ENCODE measurements at places on chromosomes 11 and 22.
A peak's percentile ranks its signal among the peaks of the same experiment; 100 is the strongest.

DNA sequence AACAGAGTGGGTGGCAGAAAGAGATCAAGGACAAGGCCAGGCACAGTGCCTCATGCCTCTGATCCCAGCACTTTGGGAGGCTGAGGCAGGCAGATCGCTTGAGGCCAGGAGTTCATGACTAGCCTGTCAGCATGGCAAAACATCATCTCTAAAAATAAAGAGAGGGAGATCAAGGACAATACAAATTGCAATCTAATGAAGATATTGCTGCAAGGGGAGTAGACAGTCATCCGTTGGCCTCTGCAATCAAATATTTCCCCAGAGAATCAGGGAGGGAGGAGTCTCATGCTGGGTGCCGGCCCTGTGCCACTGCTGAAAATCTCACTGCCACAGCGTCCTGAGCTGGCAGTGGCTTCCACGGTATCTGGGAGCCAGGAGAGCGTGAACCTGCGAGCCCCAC lies 19.4 kb upstream of the IL17RA start:
- DNase-seq, result no peak

DNA sequence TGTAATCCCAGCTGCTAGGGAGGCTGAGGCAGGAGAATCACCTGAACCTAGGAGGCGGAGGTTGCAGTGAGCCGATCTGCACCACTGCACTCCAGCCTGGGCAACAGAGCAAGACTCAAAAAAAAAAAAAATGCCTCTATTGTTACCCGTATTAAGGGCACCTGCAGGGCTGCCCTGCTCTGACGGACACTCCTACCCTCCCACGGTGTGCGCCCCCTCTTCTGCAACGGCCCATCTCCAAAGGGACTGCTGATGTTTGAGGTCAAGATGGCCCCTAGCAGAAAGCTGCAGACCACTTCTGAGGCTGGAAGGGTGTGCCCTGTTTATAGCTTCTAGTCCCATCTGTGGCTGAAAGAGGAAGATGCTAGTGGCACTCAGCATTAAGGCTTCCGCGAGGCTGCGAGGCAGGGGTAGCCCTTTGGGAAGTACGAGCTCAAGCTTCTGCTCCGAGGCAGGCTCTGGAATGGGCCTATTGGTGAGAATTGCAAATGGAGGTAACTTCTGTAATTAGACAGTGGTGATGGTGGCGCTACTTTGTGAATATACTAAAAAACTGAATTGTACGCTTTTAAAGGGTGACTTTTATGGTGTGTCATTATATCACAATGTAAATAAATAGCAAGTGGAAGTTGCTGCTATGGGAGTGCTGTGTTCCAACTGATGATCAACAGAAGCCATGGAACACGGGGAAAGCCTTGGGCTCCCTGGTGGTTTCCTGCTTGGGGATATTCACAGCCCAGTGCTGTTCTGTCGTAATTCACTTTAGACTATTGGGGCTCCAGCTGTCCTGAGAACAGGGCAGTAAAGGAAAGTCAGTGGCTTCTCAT lies 24.3 kb downstream of the ARFGAP2 start:
- DNase-seq, result no peak

DNA sequence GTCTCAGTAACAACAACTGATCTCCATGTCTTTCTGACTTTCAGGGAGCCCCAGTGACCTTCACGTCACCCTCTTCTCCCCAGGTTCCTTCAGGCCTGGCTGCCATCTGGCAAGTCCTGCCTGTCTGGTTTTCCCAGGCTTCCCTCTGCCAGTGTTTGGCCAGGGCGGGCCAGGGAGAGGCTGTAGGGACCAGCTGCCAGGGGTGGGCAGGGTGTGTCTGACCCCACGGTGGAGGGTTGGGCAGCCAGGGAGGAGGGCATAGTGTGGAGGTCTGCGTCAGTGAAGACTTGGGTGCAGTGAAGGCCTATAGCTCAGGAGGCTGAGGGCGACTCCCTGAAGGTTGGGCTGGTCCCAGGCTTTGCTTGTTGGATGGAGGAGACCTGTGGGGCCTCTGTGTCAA lies 11.9 kb upstream of the MRGPRX2 start:
- DNase-seq, result no peak

GRCh38 chr11:113674397-113674685 lies 31.8 kb downstream of the TMPRSS5 start:
- no peak for DNase-seq

- no peak for DNase-seq
Observed at GRCh38 chr11:5592615-5593014, 3.8 kb upstream of the TRIM6 start.

DNA sequence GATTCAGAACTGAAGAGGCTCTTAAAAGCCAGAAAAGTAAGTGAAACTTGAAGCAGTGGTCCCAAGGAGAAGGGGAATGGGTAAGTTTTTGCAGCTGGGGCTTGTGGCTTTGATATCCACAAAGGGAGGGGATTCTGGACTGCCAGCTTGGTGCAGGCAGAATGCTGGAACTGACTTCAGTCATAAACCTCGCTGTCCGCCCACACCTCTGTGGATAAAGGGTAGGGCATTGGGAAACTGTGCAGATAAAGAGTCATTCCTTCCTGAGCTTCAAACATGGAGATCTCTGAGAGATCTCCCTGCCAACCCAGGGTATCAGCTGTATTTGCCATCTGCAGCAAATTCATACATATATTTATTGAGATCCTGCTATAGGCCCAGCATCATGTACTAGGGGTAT lies 124.3 kb upstream of the OR9Q1 start:
- no peak for DNase-seq

GRCh38 chr11:108788565-108789199 lies 123.8 kb downstream of the DDX10 start:
- peak; percentile 13 for DNase-seq

DNA sequence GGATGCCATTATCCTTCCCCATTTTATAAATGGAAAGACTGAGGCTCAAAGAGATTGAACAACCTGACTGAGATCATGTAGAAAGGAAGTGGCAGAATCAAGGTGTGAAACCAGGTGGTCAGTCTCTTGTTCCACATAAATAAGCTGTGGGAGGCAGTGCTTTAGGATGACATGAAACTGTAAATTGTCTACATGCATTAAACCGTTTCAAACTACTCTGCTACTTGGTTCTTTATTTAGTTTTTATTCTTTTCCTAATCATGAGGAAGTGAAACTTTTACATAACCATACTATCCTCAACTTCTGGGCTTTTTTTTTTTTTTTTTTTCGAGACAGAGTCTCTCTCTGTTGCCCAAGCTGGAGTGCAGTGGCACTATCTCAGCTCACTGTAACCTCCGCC lies 34.9 kb downstream of the CADM1 start:
- peak; percentile 75 for DNase-seq

DNA sequence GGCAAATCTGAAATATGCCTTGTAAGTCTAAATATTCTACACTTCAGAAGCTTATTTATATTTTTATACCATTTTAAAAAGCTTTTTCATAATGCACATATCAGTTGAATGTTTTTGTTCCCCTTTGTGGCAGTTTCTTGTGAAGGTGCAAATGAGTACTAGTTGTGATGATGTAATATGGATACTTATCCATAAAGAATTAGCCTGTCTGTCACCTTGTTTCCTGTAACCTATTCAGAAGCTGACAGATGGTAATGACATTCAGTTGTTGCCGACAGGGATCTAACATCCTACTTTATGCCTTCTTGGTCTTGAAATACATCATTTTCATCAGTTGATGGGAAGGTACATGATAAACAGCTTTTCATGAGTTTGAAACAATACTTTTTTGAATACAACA lies 2.9 kb downstream of the QSER1 start:
- no peak for DNase-seq

DNA sequence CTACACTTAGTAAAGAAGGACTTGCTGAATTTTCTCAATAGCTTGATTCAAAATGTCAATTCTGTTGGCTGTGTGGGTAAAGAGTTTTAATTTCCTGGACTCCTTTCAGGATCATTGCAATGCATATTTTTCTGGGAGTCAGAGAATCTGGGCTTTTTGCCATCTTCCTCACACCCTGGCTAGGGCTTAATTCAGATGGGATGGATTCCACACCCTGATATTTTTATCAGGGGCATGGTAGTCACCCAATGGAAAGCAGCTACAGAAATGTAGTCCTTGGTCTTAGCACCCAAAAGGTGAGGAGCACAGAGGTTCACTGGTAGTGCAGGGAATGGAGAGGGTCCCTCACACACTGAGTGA lies 79.3 kb downstream of the SGSM3 start:
- no peak for DNase-seq

DNA sequence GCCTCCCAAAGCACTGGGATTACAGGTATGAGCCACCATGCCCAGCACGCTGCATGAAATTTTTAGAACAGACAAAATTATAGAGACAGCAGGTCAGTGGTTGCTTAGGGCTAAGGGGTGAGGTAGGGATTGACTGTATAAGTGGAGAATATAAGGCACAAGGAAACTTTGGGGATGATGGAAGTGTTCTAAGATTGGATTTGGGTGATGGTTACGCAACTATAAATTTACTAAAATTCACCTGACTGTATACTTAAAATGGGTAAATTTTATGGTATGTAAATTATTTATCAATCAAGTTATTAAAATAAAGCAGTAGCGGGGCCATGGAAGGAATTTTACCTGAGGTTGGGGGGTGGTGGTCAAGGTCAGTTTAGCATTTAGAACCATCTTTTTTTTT lies 16.4 kb upstream of the POLD3 start:
- no peak for DNase-seq

GRCh38 chr11:126396965-126397364 lies 41.5 kb downstream of the ST3GAL4 start:
- DNase-seq, result no peak

- DNase-seq, result peak; percentile 79
Observed at GRCh38 chr11:3947061-3947460, 91.6 kb downstream of the STIM1 start.

DNA sequence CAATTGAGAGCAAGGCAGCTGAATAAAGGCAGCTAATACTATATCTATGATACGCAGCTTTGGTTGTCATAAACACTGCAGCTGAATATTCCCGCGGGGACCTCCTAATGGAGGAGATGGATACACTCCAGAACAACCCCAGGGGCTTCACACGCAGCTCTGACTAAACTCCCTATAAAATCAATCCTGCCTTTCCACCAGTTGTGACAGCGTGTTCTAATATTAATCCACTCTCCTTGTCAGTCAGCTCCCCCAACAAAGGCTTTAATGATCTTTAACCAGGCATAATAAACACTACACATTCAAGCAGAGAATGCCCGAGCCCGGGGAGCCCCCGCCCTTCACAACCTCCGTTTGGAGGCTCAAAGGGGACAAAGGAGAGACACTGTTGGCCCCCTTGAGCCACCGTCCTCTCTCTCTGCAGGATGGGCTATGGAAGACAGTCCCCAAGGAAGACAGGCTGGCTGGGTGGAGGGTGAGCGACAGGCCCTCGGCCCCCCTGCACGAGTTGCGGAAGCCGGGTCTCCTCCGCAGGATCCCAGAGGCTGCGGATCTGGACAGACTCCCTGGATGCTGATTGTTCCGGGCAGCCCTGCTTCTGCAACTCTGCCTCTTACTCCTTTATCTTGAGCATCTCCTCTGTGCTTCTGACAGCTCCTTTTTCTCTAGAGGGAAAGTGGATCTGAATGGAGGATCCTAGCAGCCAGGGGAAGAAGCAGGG lies 565.2 kb downstream of the BUD13 start:
- DNase-seq, result no peak

- no peak for DNase-seq
Observed at GRCh38 chr11:65700399-65700798, 11.7 kb upstream of the KAT5 start.

- no peak for DNase-seq
Observed at GRCh38 chr22:29183971-29184848, 21.5 kb upstream of the EMID1 start.

DNA sequence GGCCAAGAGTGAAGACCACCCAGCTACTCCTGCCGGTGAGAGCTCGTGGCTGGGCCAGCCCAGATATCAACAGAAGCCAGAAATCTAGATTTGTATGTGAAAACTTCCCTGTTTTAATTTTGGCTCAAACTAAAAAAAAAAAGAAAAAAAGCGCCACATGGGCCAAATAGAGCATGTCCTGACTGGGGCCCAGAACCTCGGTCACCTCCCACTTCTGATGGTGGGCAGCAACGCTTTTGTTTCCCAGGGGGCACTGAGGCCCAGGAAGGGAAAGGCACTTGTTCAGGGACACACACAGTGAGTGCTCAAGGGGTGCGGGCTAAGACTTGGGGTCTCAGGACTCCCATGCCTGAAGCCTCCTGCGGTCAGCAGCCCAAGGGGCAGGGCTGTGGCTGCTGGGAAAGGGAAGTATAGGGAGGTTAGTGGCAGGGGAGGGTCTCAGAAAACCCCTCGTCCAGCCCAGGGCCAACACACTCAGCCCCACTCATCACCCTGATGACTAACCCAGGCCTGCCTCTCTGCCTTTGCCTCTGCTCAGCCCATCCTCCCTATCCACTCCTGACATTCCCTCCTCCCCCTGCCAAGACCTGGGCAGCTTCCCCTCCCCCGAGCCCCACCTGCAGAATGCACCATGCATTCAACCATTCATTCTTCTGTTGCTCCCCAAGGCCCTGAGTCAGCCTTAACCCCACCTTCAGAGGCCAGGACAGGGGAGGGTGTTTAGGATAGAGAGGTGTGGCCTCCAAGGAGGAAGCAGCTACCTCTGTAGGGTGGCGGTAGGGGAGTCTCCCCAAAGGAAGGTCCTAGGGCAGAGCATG lies 30.0 kb upstream of the TCF20 start:
- peak; percentile 88 for DNase-seq

DNA sequence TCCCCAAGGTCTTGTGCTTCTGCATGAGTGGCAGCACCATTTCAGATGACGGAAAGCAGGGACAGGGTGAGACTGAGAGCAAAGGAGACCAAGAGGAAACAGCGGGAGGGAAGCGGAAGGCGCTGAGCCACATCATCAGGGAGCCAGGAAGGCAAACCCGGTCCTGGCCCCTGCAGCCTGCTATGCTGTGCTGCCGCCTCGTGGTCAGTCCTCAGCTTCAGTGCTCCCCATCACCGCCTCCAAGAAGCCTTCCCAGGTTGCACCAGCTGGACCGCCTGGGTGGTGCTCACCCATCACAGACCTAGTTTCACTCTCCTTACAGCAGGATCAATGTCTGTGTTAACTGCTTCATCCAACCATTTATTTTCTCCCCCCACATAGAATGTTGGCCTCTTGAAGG lies 73.0 kb upstream of the PHF21B start:
- DNase-seq, result peak; percentile 24

GRCh38 chr22:16963189-16963945 lies 44.7 kb downstream of the GAB4 start:
- no peak for DNase-seq

GRCh38 chr11:74720596-74721478 lies 10.4 kb downstream of the CHRDL2 start:
- no peak for DNase-seq
